Hepatocyte (in vitro differentiated cells): ENCODE measurements at places on chromosomes 4 and X.

DNA sequence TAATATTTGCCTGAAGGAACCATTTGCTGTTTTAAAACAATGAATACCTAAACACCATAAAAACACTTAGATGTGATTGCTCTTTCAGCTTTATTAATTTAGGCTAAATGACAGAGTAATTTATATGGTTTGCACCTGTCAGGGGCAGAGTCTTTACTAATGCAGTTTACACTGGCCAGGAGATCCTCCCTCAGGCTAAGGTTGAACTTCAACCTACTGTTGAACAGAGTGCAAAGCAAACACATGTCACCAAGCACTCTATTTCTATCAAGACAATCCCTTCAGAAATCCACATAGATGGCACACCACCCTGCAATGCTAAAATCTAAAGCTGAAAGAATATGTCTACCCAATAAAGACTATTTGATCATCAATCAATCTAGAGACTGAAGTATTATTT is 147.3 kb downstream of the KLHL13 start:
- DNase-seq: no peak

GRCh38 chrX:39688576-39689375 is 409.0 kb downstream of the BCOR start:
- DNase-seq: peak; percentile 90

DNA sequence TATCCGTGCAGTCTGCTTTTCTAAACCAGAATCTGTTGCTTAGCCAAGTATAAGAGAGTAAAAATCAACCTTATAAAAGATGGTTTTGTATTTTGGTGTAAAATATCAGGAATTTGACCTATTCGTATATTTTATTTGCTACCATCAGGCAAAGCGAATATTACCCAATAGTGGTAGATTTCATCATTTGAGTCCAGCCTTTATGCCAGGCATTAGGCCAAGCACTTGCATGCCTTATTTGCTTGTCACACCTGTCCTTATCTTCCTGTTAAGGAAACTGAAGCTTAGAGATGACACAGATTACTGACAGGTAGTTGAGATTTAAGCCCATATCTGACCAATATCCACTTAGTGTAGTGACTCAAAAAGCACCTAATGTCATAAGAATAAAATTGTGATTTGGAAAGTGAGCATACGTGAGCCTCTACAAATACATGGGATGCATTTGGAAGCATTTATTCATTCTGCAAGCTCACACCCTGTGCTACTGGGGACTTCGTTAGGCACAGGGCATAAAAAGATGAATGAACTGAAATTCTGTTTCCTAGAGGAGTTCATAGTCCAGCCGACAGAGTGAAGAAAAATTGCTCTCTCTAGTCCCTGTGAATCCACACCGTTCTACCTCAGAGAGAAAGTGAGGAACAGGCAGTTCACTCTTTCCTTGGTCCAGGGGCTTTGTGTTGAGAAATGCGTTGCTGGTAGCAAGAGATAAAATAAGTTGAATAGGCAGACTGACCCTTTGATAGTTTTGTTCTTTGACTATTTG is 2.3 kb upstream of the RNF212 start:
- DNase-seq: no peak

DNA sequence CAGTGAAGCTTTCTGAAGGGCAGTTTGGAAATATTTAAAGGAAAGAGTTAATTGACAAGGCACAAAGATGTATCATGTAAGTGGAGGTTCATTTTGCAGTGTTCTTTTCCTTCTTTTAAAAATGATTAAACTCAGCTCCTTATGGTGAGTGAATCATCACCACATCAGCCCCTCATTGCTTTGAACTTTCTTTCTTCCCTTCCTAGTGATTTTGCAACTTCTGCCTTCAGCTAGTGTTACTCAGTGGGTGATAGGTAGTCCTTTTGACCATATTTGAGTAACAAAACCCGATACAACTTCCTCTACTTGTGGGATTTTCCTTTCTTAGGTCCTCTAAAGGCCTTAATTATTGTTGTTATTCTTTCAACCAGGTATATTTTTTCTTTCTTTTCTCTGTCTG is 8.2 kb downstream of the ZCCHC4 start:
- no peak for DNase-seq

DNA sequence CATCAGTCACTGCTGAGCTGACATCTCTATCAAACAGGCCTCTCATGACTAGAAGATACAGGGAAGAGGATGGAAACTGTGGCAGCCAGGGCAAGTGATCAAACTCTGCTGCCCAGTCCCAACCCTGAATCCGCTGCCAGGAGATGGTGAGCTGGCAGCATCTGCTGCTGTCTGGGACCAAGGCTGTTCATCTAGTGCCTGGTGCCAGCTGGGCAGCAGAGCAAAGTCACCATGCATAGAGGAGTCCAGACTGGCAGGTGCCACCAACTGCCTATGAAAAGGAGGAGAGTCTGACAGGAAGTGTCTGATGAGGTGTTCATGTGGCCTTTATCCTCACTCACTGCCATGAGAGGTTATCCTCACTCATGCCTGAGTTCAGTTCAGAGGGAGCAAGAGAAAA is 518.9 kb downstream of the MID1IP1 start:
- DNase-seq: no peak

- no peak for DNase-seq
These were observed 53.1 kb upstream of the SPRY1 start for GRCh38 chr4:123343400-123344041.

GRCh38 chr4:36794716-36795115 is 449.8 kb upstream of the NWD2 start:
- DNase-seq: no peak

- DNase-seq: no peak
These were observed 394.8 kb downstream of the CFAP47 start for GRCh38 chrX:36314303-36314702.

GRCh38 chr4:95381843-95382580 is 166.8 kb downstream of the UNC5C start:
- no peak for DNase-seq

DNA sequence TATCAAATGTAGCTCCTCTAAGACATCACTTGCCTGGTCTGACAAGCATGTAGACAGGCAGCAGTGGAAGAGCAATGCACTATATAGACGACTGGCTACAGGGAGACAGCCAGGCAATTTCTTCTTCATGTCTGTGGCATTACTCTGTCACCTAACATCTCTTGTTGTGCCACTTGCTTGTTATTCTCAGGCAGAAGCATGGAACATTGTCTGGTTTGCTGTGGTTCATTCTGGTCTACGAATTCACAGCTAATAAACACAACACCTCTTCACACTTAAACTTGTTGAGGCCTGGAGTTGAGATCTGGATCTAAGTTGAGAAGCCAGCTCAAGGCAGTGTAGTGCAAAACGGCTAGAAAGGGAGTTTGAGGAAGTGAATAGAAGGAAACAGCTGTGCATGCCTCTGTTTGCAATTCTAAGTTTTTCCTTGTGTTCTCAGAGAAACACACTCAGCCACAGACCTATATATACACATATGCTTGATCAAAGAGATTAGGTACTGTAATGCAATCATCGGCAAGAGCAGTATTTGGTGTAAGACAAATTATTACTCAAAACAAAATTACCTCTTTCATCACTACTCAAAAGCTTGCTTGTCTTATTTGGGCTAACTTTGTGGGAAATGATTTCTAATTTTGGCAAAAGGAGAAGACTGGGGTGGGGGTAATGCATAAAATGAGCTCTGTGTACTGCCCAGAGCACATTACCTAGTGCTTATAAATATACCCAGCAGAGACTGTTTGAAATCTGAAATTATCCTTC is 243.8 kb downstream of the PPP3CA start:
- no peak for DNase-seq

- peak; percentile 21 for DNase-seq
These were observed 67.1 kb downstream of the DTHD1 start for GRCh38 chr4:36348403-36348938.

DNA sequence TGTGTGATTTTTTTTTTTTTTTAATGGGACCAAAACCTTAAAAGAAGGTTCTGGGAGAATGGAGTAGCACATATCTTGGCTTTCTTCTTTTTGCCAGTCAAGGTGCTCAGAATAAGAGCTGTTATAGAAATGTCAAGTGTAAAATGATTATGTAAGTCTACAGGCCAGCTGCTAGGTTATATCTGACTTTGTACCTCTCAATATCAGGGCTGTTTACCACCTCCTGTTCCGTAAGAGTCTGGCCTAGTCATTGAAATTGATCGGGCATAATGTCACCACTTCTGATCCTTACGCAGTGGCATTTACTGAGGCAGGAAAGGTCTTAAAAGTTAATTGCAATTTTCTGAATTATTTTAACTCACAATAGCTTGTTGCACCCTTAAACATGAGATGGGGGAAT is 41.1 kb downstream of the LIMCH1 start:
- no peak for DNase-seq

DNA sequence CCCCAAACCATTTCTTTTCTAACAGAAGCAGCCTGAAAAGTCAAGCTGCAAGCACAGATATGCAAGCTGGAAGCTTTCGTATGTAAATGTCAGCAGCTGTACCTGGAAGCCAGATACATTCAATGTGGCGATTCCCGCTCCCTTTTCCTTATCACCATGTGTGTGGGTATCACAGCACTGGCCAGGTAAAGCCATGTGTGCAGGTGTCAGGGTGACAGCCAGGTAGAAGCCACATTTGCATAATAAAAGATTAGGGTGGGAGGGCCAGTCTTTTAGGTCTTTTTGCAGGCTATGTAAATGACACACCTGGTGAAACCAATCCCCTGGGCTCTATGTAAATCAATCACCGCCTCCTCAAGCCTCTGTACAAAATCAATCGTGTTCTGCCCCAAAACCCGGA is 50.1 kb downstream of the RXFP1 start:
- DNase-seq: no peak

GRCh38 chr4:71872767-71873415 is 89.0 kb upstream of the GC start:
- DNase-seq: no peak

GRCh38 chrX:9396930-9397329 is 67.9 kb upstream of the TBL1X start:
- DNase-seq: peak; percentile 36

GRCh38 chr4:2416564-2417225 is 1.8 kb downstream of the ZFYVE28 start:
- DNase-seq: no peak

- DNase-seq: no peak
These were observed 61.5 kb downstream of the GLRA2 start for GRCh38 chrX:14590693-14591424.

GRCh38 chrX:55057675-55058249 is 17.1 kb upstream of the PAGE2B start:
- peak; percentile 41 for DNase-seq

- peak; percentile 26 for DNase-seq
These were observed 14.6 kb upstream of the SLC25A4 start for GRCh38 chr4:185128272-185129119.

DNA sequence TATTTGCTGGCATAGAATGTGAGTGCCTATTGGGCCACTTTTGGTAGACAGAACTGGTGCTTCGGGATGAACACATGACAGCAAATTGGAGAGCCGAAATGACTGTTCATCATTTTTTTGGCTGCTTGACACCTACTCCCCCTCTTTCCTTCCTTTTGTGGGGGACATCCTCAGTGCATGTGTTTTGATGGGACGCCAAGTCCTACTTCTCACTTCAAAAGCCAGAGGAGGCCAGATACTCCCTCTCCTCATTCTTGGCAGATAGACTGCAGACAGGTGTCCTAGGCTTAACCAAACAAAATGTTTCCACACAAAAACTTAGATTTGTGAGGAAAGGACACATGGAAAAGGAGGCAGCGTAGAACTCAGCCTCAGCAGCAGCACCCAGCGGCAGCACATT is 62.4 kb downstream of the DCHS2 start:
- DNase-seq: no peak
